ENCODE measurements at places on chromosomes 3 and 15.

DNA sequence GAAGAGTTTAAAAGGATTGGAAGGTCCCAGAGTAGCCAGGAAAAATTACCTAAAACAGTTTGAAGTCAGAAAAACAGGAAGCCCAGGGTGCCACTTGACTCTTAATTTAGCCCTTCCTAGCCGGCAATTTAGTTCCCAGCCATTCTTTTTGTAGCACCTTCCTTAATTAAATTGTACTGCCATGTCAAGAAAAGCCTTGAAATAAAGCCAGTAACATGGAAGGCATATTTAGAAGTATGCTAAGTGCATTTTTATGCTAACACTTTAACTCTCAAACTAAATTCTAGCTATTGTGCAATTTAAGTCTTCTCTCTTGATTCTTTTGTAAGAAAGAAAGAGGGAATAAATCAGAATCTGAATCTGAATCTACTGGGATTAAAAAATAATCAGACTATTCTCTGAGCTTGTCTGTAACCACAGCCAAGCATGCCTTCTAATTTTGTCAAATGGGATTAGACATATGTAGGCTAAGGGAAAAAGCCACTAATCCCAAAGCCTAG lies 43.2 kb downstream of the MAP3K13 start:
- DNase-seq: no peak

DNA sequence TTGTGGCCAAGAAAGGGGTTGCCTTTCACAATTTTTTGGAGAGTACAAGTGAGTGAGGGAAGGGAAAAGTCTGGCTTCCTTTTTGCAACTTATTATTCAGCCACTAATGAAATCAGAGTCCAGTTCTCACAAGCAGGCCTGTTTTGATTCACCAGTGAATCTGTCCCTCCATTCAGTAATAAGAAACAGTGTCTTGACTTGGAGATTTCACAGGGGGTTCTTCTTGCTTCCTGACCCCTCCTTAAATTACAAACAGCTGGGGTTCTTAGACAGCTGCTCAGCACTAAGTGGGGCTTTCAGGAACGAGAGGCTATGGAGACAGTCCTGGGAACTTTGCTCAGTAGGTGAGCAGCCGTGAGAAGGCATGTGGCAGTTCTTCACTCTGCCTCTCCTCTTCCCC lies 24.5 kb downstream of the SEMA3G start:
- no peak for DNase-seq

GRCh38 chr3:88005066-88005465 lies 53.7 kb downstream of the CGGBP1 start:
- DNase-seq: peak; percentile 57

- DNase-seq: no peak
Measured at GRCh38 chr15:99387421-99388168, 136.3 kb downstream of the LRRC28 start.

- no peak for DNase-seq
Measured at GRCh38 chr3:170728181-170728580, 141.8 kb downstream of the RPL22L1 start.

- DNase-seq: peak; percentile 98
Measured at GRCh38 chr15:74799856-74800558, 12.6 kb upstream of the LMAN1L start.

DNA sequence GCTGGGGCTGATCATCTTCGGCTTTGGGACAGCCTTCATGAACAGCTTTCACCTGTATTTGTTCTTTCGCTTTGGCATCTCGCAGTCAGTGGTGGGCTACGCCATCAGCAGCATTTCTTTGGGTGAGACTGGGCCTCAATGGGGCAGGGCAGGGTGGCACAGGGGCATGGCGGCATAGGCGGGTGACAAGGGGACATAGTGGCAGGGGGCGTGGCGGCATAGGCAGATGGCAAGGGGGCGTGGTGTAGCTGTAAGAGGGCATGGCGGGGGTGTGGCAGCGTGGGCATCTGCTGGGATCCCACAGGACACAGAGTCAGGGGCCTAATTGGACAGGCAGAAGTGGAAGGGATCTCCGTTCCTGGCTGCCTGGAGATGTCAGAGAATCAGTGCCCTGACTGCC lies 25.5 kb downstream of the SLC22A14 start:
- DNase-seq: no peak

DNA sequence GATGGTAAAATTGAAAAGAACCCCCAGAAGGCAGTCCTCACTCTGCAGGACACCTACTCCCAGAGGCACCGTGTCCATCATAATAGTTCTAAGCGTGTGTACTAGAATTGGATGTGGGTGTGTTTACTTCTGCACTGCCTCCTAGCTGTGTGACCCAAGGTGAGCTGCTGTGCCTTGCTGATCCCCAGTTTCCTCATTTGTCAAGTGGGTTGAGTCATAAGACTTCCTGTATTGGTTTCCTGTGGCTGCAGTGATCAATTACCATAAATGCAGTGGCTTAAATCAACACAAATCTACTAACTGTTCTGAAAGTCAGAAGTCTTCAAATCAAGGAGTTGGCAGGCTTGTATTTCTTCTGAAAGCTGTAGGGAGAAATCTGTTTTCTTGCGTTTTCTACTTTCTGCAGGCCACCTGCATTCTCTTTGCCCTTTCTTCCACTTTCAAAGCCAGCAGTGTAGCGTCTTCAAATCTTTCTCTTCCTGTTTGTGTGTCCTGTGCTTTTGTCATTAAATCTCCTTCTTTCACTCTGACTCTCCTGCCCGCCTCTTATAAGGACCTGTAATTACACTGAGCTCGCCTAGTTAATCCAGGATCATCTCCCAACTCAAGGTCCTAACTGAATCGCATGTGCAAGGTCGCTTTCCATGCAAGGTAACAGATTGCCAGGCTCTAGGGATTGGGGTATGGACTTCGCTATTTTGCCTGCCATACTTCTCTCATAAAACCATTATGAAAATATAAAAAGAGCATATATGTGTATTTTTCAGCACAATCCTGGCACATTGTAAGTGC lies 59.0 kb downstream of the RORA start:
- DNase-seq: no peak

DNA sequence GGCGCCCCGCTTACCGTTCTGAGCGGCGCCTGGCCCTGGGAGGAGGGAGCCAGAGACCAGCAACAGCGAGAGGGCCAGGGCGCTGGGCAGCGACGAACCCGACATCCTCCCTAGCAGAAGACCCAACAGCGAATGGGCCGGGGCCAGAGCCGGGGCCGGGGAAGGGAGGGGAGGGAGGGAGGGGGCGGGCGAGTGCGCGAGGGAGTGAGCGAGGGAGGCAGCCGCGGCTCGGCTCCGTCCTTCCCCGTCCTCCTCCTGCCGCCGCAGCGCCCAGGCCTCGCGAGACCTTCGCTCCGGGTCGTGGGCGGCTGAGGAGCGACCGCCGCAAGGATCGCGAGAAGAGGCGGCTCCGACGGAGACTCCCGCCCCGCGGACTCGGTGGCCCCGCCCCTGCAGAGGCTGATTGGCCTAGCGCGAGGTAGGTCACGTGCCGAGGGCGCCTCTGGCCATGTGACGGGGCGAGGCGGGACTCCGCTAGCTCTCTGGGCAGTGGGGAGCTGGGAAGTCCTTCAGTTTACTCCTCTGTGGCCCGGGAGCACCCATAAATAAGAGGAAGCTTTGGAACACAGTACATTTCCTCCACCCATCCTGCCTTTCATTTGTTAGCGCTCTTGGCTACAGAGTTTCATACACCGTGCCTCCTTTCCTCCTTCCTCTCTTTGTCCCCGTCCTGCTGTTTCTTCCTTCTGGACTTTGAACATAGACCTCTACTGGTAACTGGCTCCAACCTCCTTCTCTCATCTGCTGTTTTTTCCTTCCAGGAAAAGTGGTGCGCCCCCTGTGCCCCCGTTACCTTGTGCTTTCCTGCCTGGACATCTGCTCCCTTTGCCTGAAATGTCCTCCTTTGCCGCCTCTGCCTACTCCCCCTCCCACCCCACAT lies at the start of gene NPTN:
Gene NPTN (minus strand): TSS at position 279 of the 880 bp plus-strand sequence. CDS start 174 bp downstream, at position 105.
- peak; percentile 99 for DNase-seq

GRCh38 chr3:187920913-187921312 lies 175.6 kb upstream of the BCL6 start:
- DNase-seq: no peak

- DNase-seq: no peak
Measured at GRCh38 chr3:64541803-64542202, 146.0 kb downstream of the ADAMTS9 start.

- no peak for DNase-seq
Measured at GRCh38 chr15:78208341-78208844, 26.0 kb downstream of the ACSBG1 start.

All from inflammatory macrophage treated with lipopolysaccharide for 1 hour (primary cell).